ENCODE measurements at places on chromosomes 3 and 15.
A peak's percentile ranks its signal among the peaks of the same experiment; 100 is the strongest.

GRCh38 chr15:98730860-98731711 lies 82.7 kb downstream of the IGF1R start:
- no peak for DNase-seq

GRCh38 chr3:55487381-55488241 lies 505 bp upstream of the WNT5A start:
- no peak for DNase-seq

GRCh38 chr3:194087995-194088855 lies 47.7 kb upstream of the HES1 start:
- DNase-seq, result no peak

GRCh38 chr3:167895684-167896083 lies 160.2 kb downstream of the SERPINI1 start:
- no peak for DNase-seq

DNA sequence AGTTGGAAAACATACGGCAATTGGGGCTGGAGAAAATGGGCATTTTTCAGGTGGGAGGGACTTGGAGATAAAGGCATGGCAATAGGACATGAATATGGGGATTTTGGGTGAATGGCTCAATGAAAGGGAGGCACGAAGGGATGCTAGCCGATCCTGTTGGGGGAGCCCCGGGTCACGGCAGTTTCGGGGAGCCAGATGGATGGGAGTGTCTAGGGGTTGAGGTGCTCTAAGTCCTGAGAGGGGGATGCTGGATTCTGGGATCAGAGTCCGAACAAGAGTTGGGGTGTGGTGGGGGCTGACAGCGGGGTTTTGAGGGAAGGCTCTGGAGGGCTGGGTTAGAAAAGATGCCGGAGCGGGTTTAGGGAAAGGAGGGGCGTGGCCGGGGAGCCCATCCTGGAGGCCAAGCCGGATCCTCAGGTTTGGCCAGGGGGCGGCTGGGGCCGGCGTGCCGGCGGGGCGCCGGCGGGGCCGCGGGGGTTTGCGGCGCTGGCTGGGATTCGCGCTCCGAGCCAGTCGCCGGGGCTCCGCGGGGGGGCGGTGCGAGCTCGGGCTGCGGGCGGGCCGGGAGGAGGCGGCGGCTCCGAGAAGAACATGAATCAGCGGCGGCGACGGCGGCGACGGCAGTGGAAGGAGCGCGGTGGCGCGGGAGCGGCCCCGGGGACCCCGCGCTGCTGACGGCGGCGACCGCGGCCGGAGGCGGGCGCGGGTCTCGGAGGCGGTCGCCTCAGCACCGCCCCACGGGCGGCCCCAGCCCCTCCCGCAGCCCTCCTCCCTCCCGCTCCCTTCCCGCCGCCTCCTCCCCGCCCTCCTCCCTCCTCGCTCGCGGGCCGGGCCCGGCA lies at the start of gene TYRO3:
TSS of gene TYRO3 (plus strand) at position 813 of the 839 bp plus-strand sequence. CDS start 46 bp downstream, outside the sequence.
- DNase-seq, result no peak

DNA sequence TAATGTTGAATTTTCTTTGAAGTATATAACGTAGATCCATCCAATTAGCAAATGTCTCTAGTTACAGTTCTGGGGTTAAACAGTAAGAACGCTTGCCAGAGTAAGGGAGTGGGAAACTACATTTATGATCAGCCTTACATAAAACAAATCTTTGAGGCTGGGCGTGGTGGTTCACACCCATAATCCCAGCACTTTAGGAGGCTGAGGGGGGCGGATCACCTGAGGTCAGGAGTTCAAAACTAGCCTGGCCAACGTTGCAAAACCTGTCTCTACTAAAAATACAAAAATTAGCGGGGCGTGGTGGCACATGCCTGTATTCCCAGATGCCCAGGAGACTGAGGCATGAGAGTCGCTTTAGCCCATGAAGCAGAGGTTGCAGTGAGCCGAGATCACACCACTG lies 50.1 kb upstream of the GATM start:
- no peak for DNase-seq

DNA sequence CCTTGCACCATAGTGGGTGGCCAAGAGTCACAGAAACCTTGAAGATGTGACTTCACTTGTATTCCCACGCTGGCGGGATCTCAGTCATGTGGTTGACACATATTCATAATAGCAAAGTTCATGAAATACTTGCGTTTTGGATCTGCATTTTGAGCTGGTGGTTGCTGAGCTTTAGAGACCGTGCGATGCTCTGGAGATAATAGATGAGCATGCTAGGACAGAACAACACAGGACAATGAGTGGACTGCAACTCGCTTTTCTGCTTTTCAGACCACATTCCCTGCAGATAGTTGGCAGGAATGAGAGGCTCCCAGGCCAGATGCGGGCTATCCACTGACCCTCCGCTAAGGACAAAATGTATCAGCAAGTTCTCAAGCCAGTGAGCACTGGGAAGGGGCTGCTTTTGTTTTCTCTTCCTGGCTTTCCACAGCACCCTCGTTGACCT lies 13.8 kb upstream of the STARD5 start:
- no peak for DNase-seq

DNA sequence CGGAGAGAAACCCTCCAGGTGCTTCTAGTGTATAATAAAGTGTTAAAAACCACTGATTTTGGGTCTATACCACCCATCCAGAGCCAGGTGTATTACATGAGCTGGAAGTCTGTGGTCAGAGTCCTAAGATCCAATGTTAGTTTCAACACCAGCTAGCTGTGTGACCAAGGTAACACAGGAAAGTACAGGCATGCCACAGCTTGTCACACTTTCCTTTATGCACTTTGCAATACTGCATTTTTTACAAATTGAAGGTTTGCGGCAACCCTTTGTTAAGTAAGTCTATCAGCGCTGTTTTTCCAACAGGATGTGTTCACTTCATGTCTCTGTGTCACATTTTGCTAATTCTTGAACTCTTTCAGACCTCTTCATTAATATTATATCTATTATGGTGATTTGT lies 201.3 kb upstream of the PRICKLE2 start:
- DNase-seq, result no peak

DNA sequence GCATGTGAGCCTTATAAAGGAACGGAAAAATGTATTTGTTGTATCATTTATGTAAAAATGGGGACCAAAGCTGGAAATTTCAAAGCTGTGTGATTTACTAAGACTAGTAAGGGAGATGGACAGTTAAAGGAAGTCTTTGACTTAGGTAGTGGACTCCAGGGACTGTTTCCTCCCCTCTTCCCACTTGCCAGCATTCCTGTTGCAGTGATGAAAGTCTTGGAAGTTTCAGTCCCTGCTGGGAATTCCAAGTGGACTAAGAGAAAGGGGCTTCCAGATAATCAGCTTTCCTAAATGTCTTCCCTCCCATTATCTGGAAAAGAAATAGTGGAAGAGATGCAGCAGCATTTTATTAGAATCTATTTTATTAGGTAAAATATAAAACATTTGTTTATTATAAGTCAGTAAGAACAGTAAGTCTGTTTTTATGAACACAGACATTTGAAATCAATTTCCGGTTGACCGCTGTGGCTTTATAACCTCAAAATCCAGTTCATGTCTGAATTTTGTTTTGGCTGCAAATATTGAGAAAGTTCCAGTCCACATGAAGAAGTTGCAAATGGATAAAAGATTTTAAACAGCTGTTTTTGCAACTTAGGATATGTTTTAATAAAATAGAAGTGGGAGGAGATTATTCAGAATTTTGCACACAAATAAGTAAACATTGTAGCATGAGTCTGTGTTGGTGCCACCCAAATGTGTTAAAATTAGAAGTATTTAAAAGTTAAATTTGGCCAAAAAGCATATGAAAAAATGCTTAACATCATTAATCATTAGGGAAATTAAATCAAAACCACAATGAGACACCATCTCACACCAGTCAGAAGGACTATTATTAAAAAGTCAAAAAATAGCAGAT lies 141.8 kb downstream of the IL20RB start:
- DNase-seq, result no peak

- DNase-seq, result no peak
Observed at GRCh38 chr3:158810823-158811724, 9.2 kb downstream of the MFSD1 start.

- no peak for DNase-seq
Observed at GRCh38 chr3:123026565-123027291, 835 bp downstream of the SEMA5B start.

DNA sequence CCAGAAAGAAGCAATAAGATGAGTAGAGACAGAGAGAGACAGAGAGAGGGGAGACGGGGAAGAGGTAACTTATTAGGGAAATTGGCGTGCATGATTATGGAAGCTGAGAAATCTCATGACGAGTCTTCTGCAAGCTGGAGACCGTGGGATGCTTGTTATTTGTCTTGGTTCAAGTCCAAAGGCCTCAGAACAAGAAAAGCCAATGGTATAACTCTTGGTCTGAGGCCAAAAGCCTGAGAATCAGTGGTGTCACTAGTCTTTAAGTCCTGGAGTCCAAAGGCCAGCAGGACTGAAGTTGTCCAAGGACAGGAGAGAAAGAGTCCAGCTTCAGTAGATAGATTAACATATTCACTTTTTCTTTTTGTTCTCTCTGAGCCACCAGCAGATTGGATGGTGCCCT lies 613.6 kb downstream of the CADM2 start:
- peak; percentile 41 for DNase-seq

GRCh38 chr3:176946202-176946601 lies 251.1 kb downstream of the TBL1XR1 start:
- DNase-seq, result no peak

GRCh38 chr15:57364282-57365007 lies 11.9 kb upstream of the CGNL1 start:
- no peak for DNase-seq

GRCh38 chr3:102180280-102180931 lies 254.4 kb upstream of the ZPLD1 start:
- no peak for DNase-seq

DNA sequence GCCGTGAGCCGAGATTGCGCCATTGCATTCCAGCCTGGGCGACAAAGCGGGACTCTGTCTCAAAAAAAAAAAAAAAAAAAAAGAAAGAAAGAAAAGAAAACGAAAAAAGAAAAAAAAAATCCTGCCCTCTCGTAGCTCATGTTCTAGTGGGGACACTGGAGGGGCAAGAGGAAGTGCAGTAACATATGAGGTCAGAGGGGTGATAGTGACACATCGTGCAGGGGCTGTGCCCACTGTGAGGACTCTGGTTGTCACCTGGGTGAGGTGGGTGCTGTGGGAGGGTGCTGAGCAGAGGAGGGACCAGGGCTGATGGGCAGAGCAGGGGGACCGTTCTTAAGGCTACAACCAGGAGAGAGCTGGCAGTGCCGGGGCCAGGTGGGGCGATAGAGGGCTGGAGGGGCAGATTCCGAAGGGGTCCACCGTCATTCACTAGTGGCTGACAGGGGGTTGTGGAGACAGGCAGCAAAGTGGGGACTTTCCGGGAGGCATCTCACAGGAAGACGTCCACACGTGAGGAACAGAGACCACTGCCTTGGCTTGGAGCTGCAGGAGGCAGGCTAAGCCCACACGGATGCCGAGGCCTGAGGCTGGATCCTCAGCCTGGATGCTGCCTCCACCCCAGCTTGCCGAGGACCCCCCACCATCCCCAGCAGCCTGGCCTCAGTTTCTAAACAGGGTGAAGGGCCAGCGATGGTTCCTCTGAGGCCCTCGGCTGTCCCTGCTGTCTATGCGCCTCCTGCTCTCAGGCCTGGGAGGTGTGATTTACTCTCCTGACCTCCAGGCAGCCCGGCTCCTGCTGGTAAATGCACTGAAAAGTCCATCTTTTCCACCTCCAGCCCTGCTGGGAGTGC lies 154.3 kb upstream of the IQSEC1 start:
- DNase-seq, result no peak

DNA sequence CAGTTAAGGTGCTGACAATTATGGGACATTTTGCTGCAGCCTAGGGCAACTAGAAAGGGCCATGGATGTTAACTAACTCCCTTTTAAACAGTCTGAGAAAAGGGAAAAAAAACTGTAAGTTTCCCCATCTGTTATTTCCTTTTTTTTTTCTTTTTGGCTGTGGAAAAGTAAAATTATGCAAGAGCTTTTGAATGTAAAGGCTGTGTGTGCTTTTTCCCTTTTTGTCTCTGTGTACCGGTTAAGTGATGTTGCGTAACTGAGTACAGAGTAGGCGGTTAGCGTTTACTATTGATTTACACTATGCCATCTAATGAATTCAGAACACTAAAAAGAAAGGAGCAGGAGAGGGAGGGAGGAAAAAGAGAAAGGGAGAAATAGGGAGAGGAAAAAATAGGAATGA lies 403.6 kb downstream of the TIGIT start:
- no peak for DNase-seq

DNA sequence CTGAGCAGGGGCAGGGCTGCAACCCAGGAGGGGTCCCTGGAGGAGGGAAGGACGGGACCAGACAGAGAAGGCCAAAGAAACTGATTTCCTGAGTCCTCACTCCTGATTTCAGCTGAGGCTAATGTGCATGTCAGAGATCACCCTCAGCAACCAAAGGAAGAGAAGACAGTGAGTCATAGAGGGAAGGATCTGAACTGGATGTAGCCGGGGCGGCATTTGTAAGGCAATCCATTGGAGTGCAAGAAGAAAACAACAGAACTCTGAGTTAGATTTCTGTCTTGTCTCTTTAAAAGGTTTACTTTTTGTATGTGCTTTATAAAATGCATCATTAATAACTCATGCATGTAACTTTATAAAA lies 105.3 kb upstream of the AGBL1 start:
- no peak for DNase-seq

GRCh38 chr3:136270179-136270578 lies 20.0 kb downstream of the PCCB start:
- DNase-seq, result no peak

DNA sequence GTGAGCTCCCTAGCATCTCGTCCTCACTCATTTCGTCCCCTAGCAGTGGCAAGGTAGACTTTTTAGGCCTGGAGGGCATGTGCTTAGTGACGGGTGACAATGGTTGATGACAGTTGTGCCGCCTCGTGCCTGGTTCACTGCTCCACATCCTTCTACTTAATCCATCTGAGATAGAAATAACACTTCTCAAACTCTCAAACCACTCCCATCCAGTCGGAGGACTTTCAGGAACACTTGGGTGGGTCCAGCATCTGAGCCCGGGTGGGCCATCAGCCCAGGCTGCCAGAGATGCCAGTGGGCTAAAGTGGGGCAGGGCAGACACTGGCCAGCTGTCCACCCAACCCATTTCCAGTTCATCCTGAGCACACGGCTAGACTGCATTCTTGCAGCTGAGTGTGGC lies 79.7 kb upstream of the SMAD3 start:
- DNase-seq, result no peak

GRCh38 chr15:91528801-91529200 lies 324.7 kb upstream of the SLCO3A1 start:
- DNase-seq, result no peak

- no peak for DNase-seq
Observed at GRCh38 chr15:40754574-40754882, 526 bp downstream of the RMDN3 start.

- DNase-seq, result no peak
Observed at GRCh38 chr3:42290966-42291714, 25.2 kb upstream of the CCK start.

DNA sequence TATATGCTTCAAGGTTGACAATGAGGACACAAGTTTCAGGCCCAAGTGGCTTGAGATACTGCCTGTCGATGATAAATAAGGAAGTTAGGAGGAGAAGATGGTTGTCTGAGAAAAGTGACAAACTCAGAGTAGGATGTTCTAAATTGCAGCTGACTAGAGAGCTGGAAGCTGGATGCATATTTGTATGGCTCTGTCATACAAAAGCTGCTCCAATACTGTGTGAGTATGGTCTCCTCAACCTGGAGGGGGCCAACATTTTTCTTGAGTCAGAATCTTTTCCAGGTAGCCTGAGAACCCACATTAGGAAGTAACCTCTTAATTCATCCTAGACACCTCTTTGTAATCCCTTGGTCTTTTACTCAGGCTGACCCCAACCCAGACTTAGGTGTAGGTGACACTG lies 28.4 kb upstream of the TPRG1 start:
- DNase-seq, result no peak
